BJ (cell line): ENCODE measurements at places on chromosomes 6 and 20. TPM values are rescaled to one million over a fixed set of nuclear protein-coding genes. Genes with fewer than 3 reads are reported as not detected.

Gene TRIM15
- polyA plus RNA-seq: not detected in 2 replicates

Gene CITED2
- polyA plus RNA-seq: 497 and 707 TPM in 2 replicates

Gene CST4
- not detected in 2 replicates for polyA plus RNA-seq

Gene TRIM40
- polyA plus RNA-seq: not detected in 2 replicates

Gene ECT2L
- not detected in 2 replicates for polyA plus RNA-seq

Gene CALHM6
- 0.75 and 0.78 TPM in 2 replicates for polyA plus RNA-seq

Gene TMEM74B
- polyA plus RNA-seq: 0.04 TPM in 1 of 2 replicates, not detected in the other

Gene RNF144B
- 1.4 and 2.0 TPM in 2 replicates for polyA plus RNA-seq

DNA sequence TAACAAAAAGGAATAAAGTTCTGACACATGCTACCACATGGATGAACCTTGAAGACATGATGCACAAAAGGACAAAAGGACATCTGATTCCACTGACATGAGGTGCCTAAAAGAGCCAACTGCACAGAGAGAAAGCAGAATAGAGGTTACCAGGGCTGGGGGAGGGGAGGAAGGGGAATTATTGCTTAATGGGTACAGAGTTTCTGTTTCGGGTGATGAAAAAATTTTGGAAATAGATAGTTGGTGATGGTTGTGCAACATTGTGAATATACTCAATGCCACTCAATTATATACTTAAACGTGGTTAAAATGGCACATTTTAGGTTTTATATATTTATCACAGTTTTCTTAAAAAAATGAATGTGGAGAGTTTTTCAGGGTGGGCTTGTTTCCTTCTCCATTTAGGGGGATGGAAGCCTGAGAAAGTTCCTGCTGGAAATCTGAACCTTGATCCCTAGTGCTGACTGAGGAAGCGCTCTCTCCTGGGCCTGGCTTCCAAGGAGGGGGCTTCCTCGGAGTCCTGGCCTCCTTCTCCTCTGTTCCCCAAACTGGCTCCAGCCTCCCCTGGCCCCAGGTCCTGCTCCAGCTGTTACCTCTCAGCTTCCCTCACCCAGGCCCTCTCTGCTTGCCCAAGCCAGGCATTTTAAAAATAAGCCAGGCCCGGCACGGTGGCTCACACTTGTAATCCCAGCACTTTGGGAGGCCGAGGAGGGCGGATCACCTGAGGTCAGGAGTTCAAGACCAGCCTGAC, 79.2 kb downstream of the NOL4L start:
- DNase-seq: no peak

- DNase-seq: no peak
Observed at GRCh38 chr6:30411515-30412207, 66.7 kb downstream of the RPP21 start.

- no peak for DNase-seq
Observed at GRCh38 chr6:135832166-135832565, 19.3 kb upstream of the PDE7B start.

GRCh38 chr20:21380711-21381110, 16.6 kb downstream of the NKX2-4 start:
- no peak for DNase-seq

DNA sequence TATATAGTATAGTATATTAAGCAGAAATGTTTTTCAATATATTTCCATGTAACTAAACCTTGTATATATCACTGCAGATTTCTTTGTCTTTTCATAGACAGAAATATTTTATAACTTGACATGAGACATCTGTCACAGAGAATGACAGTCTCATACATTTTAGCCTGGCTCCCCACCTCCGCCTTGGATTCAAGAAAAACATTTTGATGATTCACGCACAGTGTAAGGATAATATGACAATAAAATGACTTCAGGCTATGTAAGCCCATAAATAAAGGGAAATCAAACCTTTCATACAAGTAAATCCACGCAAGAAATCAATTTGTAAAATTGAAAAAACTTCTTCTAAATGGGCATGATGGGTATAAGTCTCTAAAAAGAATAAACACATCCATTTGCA, 36.4 kb downstream of the FBXO5 start:
- no peak for DNase-seq

GRCh38 chr20:13487202-13487601, 151.5 kb downstream of the TASP1 start:
- no peak for DNase-seq

DNA sequence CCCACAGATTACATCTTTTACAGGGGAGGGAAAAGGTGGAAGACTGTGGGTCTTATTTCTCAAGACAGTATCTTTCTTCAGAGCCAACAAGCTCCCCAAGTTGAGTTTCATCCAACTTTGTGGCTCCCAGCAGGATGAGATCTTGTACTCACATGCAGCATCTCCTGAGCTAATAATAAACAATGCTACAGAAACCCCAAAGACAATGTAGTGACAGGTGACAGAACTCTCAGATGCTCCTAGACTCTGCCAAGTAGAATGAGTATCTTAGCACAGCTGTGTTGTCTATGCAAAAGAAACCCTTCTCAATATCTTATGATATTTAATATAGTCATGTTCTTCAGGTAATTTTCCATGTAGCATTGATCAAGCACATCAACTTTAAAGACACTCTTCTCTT, 90.0 kb downstream of the TBX18 start:
- DNase-seq: no peak

DNA sequence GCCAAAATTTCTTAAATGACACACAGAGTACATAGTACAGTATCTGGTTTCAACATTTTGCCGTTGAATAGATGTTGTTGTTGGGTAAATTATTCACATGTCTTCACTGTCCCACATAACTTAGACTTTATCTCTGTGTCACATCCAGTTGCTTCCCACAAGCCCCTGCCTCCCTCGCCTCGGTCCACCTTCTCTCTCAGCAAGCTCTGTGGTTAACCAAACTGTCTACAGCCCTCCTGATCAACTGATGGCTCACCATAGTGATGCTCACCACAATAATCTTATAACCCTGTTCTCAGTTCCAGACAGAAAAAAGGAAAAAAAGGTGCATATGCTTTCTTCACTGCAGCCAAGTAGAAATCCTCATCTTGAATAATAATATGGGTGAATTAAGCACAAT, 23.0 kb downstream of the IL17F start:
- no peak for DNase-seq

- DNase-seq: no peak
Observed at GRCh38 chr20:40982415-40983145, 46.0 kb upstream of the TOP1 start.

DNA sequence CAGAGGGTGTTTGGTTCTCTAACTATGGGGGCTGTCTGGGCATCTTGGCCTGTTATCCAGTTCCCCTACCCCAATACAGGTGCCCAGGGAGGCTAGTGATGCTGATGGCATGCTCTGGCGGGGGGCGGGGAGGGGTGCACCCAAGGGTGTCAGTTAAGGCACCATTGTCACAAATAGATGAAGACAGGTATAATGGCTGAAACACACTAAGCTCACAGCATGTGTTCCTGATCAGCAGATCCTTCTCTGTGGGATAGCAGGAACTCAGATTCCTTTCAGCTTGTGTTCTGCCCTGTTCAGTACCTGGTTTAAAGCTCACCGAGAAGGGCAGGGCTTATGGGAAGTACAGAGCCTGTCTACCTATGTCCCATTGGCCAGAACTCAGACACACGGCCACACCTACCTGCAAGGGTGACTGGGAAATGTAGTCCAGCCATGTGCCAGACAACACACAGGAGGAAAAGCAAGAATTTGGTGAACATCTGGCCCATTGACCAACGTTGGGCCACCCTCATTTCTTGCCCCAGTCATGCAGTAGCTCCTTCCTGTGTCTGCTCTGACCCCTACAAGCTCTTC, 3.4 kb upstream of the RSPO4 start:
- no peak for DNase-seq

DNA sequence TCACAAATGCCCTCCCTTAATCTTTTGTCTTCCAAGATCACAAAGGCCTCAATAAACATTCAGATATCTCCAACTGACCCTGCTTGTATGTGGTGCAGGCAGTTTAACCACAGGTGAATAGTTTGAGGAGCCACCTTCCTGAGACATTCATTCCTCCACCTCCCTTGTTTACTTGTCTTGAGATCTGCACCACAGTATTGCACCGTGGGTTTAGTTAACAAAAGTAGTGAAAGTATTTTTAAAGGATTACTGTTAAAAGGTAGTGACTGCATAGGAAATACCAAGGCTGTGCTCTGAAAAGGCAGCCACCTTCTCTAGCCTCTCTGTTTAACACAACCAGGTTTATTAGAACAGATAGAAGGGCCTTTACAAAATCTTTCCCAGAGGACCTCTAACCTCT, 46.5 kb downstream of the SESN1 start:
- DNase-seq: no peak

DNA sequence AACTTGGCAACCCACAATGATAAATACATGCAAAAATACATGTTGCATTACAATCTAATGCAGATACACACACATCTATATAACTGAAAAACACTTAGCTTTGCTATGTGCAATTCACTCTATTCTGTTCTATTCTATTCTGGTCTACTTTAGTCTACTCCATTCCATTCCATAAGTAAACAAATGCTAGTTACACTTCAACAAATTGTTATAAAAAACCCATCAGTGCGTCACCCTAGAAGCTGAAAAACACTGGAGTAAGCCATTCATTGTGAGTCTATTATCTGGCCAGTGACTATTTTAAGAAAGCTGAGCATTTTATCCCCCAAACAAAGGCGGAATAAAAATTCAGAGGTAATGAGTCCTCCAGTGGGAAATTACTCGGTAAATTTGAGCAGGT, 315.7 kb upstream of the EPHA7 start:
- no peak for DNase-seq

DNA sequence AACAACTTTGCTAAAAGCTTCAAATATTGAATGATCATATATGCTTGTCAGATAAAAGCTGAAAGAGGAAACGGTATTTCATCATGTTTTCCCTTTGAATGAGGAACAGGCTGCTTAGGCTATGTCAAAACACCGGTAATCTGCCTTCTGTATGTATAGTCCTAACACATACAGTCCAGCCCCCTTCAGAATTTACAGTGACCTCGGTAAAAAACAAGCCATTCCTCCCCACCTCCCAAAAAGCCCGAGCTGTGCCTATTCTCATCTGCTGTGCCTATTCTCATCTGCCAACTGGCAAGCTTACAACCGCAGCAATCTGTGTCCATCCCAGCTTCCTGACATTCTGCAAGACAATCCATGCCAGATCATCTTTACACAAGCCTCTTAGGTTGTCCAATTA, 26.8 kb upstream of the UBE2J1 start:
- DNase-seq: no peak

DNA sequence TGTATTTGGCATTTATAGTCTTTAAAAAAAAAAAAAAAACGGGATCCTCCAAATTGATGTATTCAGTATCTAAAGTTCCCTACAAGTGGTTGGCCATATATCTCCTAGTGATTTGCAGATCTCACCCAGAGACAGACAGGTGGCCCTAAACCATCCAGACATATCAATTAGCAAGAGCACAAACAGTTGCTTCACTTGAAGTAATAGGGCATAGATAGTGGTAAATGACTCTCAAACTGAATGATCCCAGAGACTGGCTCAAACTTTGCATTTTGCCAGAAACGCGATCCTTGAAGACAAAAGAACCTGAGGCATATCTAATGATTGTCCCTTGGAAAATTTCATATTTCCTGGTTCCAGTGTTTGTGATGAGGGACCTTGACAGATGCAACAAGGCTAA, 54.6 kb downstream of the HMGCLL1 start:
- DNase-seq: no peak

GRCh38 chr6:137223370-137224131, 4.4 kb upstream of the IFNGR1 start:
- no peak for DNase-seq

DNA sequence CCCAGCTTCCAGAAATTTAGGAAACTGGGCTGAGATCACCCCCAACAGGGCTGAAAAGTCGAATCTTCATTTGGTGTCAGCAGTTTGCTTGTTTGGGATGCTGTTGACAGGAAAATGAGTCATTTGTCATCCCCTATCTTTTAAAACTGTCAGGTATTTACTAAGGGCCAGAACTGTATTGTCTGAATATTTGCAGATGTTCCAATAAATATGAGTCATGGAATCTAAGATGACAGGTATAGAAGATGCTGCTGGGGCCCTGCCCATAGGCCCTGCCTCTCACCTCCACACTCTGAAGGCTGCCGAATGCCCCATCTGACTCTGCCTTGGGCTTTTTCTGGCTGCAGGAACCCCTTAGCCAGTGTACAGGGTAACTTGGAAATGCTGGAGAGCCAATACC, 3.9 kb downstream of the ETV7 start:
- no peak for DNase-seq

- DNase-seq: no peak
Observed at GRCh38 chr6:161590961-161591627, 317.2 kb upstream of the AGPAT4 start.

- no peak for DNase-seq
Observed at GRCh38 chr6:109834131-109834530, 143.0 kb downstream of the FIG4 start.

GRCh38 chr20:5621305-5621704, 128.9 kb upstream of the SHLD1 start:
- no peak for DNase-seq

GRCh38 chr6:89580997-89581666, 57.4 kb downstream of the LYRM2 start:
- no peak for DNase-seq

GRCh38 chr6:15674690-15675386, 12.0 kb upstream of the DTNBP1 start:
- no peak for DNase-seq

- no peak for DNase-seq
Observed at GRCh38 chr6:7315948-7316365, 3.0 kb upstream of the SSR1 start.

GRCh38 chr6:75935473-75935793, 137.0 kb downstream of the IMPG1 start:
- no peak for DNase-seq

- DNase-seq: no peak
Observed at GRCh38 chr6:26008470-26008869, 45.9 kb downstream of the TRIM38 start.

DNA sequence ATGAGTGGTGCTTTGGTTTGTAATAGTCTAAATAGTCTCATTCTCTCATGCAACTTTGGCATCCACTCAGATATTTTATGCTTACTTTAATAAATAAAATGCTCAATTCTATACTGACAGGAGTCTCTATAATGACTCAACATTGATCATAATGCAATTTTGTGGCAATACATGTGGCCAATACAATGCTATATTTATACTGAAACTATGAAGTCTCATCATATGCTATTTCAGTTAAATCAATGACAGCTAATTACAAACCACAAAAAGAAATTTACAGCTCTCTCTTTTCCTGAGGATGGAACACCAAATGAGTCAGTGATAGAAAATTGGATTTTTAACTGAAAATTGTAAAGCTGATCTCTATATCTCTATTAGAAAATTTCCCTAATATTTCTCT, 77.1 kb downstream of the WASF1 start:
- no peak for DNase-seq

DNA sequence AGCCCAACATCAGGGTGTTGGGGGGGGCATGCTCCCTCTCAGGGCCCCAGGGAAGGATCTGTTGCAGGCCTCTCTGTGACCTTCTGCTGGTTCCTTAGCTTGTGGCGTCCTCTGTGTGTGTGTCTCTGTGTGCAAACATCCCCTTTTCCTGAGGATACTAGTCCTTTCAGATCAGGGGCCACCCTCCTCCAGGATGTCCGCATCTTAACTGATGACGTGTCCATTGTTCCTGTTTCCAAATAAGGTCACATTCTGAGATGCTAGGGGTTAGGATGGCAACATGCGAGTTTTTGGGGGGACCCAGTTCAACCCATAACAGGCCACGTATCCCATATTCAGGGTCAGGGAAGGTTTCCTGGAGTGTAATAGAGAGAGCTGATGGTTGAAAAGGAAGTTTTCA, 40.9 kb downstream of the GMPR start:
- DNase-seq: no peak
